ENCODE measurements at places on chromosomes 2 and 18.
A peak's percentile ranks its signal among the peaks of the same experiment; 100 is the strongest.

GRCh38 chr18:6796511-6796910, 67.0 kb downstream of the ARHGAP28 start:
- no peak for DNase-seq

GRCh38 chr2:132415915-132416722, 486 bp upstream of the GPR39 start:
- DNase-seq, result peak; percentile 96

DNA sequence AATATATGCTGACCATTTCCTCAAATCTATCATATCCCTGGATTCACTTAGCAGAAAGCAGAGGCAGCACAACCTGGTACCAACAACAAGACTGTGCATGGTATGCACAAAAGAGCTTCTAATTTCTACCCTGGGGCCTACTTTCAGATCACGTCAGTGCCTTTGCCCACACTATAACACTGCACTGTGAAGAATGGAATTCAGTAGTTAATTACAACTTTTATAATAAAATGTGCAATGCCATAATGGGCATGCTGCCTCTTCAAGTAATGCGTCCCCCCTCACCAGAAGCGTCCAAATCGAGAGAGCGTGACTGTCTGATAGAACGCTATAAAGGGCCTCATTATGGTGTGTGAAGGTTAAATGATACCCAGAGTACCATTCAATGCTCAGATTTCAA, 328.1 kb upstream of the PKDCC start:
- no peak for DNase-seq

- no peak for DNase-seq
These were observed 246.8 kb downstream of the HDAC4 start for GRCh38 chr2:239153806-239154591.

DNA sequence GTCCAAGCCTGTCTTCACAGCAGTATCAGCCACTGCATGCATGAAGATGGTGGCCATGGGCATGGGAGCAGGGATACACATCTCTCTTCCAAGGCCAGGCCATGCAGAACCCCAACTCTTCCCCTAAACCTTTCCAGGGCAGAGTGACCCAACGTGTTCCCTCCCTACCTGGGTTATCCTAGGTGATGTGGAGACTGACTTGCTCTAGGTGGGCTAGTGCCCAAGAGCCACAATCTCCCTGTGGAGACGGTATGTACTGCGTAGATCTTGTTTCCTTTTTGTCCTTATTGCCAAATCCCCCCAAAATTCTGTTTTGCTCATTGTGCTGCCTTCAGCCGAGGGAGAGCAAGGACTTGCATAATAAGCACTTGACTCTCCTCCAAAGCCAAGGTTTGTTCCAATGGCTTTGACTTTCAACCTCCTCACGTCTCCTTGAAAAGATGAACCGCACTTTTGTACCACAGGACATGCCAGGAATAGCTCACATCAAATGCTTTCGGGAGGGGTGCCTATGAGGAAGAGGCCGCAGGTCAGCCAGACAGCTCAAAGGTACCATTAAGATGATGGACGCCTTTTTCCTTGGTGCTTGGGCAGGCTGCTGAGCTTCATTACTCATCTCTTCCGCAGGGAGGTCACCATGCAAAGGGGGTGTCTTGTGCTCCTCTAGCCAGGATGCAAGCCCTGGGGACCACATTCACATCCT, 76.2 kb upstream of the GLI2 start:
- no peak for DNase-seq

DNA sequence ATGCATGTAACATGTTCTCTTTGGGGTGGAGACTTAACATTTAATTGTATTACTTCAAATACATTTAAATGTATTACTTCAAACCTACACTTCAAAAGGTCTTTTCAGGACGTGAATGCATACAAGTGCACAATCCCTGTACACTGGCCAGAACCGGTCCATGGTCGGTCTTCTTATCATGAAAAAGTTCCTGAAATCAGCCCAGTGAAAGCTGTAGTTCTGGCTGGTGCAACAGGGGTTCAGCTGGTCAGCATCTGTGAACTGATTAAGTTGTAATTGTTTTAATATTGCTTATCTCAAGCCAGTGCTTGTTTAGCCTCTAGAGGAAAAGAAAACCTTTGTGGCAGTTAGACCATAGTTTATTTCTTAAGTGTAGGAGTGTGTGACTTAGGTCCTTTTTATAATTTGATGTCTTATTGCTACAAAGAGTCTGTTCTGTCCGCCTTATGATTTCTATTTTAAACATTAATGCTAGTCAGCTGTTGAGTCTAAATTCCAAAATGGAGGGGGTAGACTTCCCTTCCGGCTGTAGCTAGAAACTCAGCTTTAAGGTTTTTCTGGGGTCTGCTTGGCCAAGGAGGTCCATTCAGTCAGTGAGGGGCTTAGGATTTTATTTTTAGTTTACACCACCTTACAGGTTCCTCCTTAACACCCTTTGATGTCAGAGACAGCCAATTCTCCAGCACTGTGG, 768 bp upstream of the CYBRD1 start:
- DNase-seq, result no peak

GRCh38 chr2:195659982-195660890, 3.2 kb downstream of the SLC39A10 start:
- DNase-seq, result peak; percentile 34

- no peak for DNase-seq
These were observed 31.9 kb downstream of the DAW1 start for GRCh38 chr2:227903381-227903780.

- DNase-seq, result peak; percentile 29
These were observed 52.6 kb downstream of the CD28 start for GRCh38 chr2:203758841-203759689.

DNA sequence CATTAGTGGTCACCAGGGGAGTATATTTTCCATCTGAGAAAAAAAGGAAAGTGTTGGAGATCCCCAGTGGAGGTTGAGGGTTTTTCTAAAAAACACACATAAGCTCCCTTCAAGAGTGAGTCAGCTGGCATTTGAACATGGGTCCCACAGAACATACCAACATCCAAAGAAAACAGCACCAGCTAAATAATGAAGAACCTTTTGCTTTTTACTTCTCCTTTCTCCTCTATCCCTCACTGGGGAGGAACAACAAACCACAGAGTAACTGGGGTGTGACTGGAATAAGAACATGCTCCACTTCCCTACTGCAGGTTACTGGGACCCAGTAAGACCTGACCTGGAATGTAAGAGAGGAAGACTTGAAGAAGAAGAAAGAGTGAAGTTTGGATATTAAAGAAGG, 56.5 kb upstream of the RAPH1 start:
- DNase-seq, result no peak

DNA sequence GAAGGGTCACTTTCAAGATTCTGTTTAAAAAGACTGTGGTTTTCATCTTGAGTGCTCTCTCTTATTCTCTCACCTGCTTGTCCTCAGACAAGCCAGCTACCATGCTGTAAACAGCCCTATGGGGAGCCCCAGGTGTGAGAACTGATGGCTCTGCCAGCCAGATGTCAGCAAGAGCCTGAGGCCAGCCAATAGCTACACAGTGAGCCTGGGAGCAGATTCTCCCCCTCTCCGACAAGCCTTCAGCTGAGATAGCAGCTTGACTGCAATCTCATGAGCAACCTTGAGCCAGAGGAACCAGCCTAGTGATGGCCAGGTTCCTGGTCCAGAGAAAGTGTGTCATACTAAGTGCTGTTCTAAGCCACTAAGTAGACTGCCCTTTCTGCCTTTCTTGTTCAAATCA, 272.1 kb downstream of the NAPG start:
- DNase-seq, result no peak

DNA sequence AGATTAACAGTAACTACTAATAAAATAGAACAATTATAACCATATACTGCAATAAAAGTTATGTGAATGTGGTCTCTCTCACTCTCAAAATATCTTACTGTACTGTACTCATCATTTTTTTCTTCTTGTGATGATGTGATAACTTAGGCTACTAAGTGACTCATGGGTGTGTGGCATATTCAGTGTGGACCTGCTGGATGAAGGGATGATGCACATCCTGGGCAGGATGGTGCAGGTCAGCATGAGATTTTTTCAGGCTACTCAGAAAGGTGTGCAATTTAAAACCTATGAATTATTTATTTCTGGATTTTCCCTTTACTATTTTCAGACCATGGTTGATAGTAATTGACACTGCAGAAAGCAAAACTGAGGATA, 90.7 kb downstream of the NCKAP5 start:
- DNase-seq, result peak; percentile 17

- peak; percentile 52 for DNase-seq
These were observed 3.2 kb downstream of the ID2 start for GRCh38 chr2:8684878-8685696.

GRCh38 chr2:24870891-24871705, 48.9 kb downstream of the ADCY3 start:
- DNase-seq, result no peak

- DNase-seq, result peak; percentile 68
These were observed 631.5 kb downstream of the NYAP2 start for GRCh38 chr2:226030788-226031646.
